Hematopoietic multipotent progenitor cell treated with erythropoietin and hydrocortisone succinate and interleukin-3 and kit ligand, for 4 days (in vitro differentiated cells): ENCODE measurements at places on chromosomes 16 and 17.
A peak's percentile ranks its signal among the peaks of the same experiment; 100 is the strongest.

- no peak for DNase-seq
Observed at GRCh38 chr17:57530026-57530425, 215.1 kb downstream of the CCDC182 start.

GRCh38 chr16:15928261-15929104, 20.9 kb upstream of the ABCC1 start:
- no peak for DNase-seq

- DNase-seq = no peak
Observed at GRCh38 chr17:12421646-12422306, 243.9 kb upstream of the MYOCD start.

GRCh38 chr17:9905902-9906301, 831 bp upstream of the RCVRN start:
- peak; percentile 54 for DNase-seq

- no peak for DNase-seq
Observed at GRCh38 chr16:85562093-85562786, 50.9 kb upstream of the GSE1 start.

DNA sequence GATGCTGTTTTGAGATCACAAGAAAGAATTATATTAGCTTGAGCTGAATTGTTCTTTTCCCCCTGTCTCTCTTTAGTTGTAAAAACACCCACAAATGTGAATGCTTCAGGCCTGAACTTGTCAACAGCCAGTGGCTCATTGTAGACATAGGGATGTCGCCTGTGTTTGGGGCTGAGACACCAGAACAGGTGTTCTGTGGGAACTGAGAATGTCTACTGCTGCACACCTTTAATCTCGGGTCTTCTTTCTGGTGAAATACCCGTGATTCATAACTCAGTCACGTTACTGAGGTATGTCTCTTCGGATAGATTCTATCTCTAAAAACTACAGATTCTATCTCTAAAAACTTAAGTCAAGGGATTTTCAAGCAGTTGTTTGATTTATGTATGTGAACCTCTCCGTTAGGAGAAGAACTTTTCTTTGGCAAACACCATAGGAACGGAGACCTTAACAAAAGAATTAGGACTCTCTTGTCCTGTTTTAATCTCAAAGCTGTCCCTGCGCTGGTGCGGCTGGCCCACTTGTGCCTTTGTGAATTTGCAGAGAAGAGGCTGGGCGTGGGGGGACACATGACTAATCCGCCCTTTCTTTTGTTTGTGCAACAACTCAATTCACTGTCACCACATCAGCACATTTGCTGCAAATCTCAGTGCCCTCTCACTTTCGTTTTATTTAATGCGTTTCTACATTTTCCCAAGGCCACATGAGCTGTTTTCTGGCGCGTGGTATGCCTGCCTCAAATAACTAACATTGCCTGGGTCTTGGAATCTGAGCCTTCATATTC, 643.0 kb downstream of the MAF start:
- no peak for DNase-seq

- no peak for DNase-seq
Observed at GRCh38 chr16:24145927-24146326, 110.2 kb upstream of the CACNG3 start.

GRCh38 chr17:64174686-64175456, 44.9 kb upstream of the ERN1 start:
- peak; percentile 47 for DNase-seq

DNA sequence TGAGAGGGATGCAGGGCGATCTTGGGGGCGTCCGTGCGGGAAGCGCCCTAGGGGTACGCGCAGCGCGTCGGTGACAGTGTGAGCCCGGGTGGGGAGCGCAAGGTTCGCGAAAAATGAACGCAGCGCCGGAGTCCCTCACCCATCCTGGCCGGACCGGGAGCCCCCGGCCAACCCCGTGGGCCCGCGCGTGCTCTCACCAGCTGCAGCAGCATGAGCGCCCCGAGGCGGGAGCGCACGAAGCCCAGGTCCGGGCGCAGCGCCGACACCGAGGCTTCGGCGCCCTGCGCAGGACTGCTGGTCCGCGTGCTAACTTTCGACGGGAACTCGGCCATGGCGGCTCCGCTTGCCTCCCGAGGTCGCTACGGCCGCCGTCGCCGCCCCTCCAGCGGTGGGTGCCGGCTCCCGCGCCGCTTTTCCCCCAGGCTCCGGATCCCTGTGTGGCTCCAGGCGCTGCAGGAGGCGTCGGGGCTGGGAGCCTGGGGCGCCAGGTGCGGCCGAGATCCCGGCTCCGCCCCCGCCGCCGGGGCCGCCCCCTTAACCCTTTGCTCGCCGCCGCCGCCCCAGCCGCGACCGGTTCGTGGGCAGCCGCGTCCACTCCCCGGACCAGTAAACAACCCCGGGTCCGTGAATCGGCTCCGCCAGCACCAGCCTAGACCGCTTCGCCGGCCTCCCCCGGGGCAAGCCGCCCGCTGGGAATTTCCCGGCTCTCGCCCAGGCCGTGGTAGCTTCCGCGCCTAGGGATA, at the start of gene PLLP:
Gene PLLP (minus strand): TSS at position 464 of the 743 bp plus-strand sequence. CDS start 132 bp downstream, at position 332.
- DNase-seq = peak; percentile 56
